NCI-H82 (cell line): ENCODE measurements at places on chromosomes 3 and 15.

GRCh38 chr15:95266451-95267061, 1035.2 kb downstream of the MCTP2 start:
- DNase-seq: no peak

GRCh38 chr3:190101320-190102011, 19.2 kb downstream of the P3H2 start:
- DNase-seq: peak; percentile 71

DNA sequence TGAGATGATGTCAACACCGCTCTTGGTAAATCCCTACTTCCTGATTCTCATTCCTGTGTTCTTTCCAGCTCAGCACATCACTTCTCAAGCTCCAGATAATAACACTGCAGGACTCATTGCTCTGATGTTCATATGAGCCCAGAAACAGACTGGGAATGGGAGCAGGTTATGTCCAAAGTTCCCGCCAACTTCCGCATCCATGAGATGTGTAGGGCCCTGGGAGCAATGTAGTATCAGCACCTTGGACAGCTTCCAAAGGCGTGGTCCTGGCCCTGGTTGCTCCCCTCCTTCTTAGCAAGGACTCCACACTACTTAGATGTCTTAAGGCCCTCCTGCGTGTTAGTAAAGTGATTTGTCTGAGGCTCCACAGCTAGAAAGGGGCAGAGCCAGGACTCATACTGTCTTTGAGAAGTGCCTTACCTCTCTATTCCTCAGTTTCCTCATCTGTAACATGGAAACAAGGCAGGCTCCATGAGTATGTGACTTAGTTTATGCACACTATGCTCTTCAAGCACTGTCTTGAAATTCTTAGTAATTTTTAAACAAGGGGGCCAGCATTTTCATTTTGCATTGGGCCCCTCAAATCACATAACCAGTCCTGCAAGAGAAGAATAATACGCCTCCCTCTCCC, 27.9 kb upstream of the SLC6A1 start:
- no peak for DNase-seq

DNA sequence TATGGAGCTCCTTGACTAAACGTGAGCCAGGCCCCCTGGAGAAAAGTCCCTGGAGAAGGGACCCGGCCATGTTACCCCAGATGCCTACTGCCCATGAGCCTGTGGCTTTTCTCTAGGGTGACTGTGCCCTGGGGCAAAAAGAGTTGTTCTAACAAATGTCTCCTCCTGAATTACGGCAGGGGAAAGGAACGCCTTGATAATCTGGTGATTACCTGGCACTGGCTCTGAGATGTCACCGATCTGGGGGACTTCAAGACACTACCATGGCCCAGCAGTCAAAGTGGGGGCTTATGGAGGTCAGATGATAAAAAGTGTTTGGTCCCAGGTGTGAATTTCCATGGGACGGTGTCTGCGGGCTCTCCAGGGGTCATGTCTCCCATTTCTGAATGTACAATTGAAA, 140.7 kb downstream of the KLF13 start:
- DNase-seq: no peak

DNA sequence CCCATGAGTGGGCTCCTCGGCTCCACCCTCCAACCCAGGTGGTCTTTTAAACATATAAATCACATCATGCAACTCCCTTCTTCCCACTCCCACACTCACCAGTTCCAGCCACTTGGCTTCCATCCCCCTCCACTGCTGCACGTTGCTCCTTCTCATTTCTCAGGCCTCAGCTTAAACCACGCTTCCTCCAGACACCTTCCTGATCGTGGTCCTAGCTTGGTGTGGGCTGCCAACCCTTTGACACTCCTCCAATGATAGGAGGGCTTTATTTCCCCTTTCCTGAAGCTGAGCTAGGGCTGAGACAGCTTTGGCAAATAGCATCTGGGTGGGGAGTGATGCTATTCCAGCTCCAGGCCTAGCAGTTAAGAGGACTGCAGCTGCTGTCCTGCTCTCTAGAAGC, 130.1 kb downstream of the SRGAP3 start:
- DNase-seq: no peak

- DNase-seq: no peak
These were observed 444.6 kb downstream of the CNTN4 start for GRCh38 chr3:2543247-2543646.

GRCh38 chr3:141403576-141403975, 35.3 kb downstream of the ZBTB38 start:
- DNase-seq: no peak

GRCh38 chr3:115110830-115111229, 36.3 kb downstream of the ZBTB20 start:
- no peak for DNase-seq

- DNase-seq: peak; percentile 86
These were observed 1.6 kb downstream of the SPRED1 start for GRCh38 chr15:38254051-38254883.

DNA sequence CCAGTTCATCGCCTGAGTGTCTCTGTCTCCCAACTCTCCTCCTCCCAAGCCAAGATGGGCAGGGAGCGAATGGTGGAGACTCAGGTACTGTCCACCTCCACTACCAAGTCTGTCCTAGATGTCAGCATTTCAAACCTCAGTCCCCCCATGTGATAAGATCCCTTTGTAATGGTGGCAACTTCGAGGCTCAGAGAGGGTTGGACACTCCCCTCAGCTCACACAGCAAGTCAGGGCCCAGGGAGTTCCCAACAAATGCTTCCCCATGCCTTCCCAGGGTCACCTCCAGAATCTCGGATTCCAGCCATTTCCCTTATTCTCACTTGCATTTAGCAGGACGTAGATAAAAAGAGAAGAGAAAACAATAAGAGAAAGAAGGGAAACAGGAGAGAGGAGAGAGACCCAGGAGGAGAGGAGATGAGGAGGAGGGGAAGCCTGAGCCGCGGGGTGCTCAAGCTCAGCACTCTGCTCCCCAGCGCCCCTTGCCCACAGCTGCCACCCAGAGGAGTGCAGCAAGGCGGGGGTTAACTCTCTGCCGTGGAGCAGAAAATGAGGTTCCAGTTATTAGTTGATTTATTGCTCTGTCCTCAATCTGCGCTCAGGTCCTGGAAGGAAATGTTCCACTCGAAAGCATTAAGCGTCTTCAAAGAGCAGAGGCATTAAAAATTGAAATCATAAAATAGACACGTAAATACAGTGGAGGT, 84.1 kb upstream of the LINGO1 start:
- DNase-seq: no peak

GRCh38 chr15:70488002-70488605, 275.3 kb downstream of the UACA start:
- DNase-seq: peak; percentile 77

DNA sequence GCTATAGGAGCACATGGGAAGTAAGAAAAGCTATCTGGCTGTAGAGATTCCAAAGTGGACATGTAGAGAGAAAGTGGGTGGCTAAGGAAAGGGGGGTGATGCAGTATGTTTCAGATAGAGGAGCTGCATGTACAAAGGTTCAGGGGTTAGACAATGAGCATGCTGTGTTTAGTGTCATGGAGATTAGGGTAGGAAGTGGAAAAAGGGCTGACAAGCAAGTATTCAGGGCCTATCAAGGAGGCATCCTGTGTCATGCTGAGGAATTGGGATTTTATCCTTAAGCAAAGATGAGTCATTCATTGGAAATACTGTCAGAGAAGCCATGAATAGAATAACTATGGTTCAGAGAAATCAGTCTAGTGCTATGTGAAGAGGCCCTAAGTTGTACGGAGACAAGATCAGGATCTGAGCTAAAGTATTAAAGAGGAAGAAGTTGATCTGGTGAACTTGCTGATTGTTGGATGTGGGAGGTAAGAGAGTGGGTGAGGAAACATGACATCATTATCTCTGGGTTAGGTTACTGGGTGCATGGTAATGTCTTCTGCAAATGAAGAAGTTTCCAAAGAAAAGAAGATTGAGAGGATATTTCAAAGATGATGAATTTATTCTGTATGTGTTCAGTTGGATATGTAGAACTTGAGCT, 176.7 kb upstream of the GOLIM4 start:
- DNase-seq: no peak

DNA sequence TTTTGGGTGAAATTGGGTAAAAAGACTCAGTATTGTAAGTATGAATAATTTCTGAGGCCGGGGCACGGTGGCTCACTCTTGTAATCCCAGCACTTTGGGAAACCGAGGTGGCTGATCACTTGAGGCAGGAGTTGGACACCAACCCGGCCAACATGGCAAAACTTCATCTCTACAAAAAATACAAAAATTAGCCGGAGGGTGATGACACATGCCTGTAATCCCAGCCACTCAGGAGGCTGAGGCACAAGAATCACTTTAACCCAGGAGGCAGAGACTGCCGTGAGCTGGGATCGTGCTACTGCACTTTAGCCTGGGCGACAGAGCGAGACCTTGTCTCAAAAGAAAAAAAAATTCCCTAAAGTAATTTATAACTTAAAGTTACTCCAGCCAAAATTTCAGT, 162.2 kb downstream of the APBA2 start:
- no peak for DNase-seq

DNA sequence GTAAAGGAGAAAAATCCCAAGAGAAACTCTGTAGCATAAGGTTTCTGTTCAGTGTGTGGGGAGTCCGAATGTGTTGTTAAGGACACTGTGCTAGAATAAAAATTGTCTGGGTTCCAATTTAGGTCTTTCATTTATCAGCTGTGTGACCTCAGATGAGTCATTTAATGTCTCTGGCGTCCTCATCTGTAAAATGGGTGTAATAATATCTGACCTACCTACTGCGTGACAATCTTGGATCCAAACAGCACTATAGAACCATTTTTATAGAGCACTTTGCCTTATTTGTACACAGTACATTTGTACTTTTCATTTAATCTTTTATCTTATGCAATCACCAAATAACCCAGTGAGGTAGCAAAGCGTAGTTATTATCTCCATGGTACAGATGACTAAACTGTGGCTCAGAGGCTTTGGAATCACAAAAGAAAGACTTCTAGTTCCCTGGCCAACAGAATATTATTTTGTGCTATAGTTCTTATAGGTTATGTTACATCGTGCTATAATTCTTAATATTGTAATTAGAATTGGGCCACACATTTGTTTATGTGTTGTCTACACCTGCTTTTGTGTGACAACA, 46.6 kb upstream of the TNIK start:
- DNase-seq: no peak

DNA sequence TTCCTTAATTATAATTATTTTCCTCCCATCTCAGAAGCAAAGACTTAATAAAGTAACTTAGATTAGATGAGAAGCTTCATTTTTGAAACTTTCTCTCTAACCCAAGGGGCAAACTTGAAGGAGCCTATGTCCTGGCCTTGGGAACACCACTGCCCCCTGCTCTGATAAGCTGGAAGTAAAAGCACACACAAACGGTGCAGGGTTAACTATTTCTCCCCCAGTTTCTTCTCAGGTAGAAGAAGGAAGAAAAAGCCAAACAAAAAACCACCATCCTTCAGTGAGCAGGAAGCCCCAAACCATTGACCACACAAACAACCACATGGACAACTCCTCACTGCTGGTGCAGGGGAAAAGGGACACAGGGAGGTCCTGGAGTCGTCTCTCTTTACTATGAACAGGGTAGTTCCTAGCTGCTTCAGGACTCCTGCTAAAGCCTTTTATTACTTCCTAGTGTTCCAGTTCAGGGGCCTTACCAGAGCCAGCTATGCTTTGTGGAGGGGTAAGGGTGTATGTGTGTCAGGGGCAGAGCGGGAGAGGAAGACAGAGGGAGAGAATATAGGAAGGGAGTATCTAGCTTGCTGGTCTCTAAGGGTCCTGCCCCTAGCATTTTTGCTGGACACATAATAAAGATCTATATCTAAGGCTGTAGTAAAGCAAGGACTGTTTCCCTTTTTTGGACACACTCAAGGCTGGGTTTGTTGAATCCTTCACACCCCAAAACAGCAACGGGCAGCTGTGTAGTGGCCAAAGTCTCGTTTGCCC, 94.0 kb upstream of the UMPS start:
- no peak for DNase-seq

DNA sequence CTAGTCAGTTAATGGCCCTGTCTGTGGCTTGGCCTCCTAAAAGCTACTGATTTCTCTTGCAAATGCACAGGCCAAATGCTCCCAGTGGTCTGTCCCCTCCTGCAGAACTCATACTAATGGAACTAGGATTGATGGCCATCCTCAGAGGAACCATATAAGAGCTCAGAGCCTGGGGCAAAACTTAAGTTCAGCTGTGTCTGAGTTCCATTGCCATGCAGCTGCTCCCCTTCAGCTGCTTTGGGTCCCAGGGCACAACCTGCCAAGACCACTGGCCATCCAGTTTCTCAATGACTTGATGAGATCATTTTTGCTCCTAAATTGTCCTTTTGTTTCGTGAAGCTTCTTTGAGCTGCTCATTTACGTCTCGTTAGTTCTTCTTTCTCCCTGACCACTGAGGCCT, 529.5 kb upstream of the TBL1XR1 start:
- DNase-seq: no peak

DNA sequence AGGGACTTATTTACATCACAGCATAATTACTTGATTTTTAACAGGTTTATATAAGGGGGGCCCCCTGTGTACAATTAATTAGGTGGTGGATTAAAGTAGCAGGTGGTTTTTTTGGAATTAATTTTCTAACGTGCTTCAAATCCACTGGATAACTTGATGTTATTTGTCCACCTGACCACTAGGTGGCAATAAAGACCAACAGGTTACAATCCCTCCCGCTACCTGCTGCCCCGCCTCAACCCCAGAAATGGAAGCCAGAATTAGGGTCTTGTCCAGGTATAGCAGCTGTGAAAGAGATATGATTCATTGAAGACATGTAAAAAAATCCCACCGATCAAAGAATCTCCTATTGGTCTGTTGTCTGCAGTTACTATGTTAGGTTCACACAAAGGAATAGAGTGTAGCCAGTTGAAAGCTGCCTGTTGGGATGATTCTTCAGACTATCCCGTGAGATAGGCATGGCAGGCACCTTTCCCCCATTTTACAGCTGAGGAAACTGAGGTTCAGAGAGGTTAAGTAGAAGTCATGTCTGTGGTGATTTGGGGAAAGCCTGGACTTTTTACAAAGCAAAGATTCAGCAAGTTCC, 44.0 kb downstream of the MFSD1 start:
- peak; percentile 85 for DNase-seq

DNA sequence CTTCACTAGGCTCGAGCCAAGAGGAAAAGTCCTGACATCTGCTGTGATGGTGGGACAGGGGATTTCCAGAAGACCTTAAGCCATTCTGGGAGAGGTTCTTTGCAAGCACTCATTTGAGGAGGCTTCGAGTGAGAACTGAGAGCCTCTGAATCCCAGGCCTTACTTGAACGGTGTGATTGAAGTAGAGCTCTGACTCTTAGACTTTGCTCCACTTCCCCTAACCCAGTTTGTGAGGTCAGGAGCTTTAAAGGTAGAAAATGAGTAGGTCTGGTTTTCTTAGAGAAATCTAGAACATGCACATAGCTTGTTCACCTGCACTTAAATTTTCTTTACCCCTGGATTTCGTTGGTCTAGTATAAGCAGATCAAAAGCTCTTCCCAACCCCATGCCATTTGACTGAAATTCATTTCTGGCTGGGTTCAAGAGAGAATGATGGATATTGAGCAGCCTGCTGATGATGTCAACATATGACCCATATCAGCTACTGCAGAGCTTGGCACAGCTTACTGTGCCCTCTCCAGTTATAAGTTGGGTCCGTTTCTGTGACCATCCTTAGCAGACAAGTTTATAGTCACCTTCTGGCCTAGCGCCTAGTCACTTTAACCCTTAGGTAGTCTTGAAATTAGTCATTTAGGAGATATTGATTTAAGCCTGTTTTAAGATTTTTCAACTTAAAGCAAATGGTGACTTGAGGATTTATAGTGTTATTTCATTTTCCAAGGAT, 229.2 kb upstream of the CHRM5 start:
- DNase-seq: no peak
